Effector CD4-positive, alpha-beta T cell (primary cell): ENCODE measurements at places on chromosomes 4 and X.

GRCh38 chr4:67198727-67199126, 346.6 kb downstream of the CENPC start:
- no peak for DNase-seq

GRCh38 chrX:132474544-132475248, 14.1 kb downstream of the MBNL3 start:
- no peak for DNase-seq

GRCh38 chr4:96016634-96017299, 176.9 kb downstream of the PDHA2 start:
- no peak for DNase-seq

- DNase-seq: no peak
These were observed 2.1 kb downstream of the MAGEA10 start for GRCh38 chrX:152136312-152136711.

- no peak for DNase-seq
These were observed 2.2 kb upstream of the PLXNB3 start for GRCh38 chrX:153761863-153762262.

DNA sequence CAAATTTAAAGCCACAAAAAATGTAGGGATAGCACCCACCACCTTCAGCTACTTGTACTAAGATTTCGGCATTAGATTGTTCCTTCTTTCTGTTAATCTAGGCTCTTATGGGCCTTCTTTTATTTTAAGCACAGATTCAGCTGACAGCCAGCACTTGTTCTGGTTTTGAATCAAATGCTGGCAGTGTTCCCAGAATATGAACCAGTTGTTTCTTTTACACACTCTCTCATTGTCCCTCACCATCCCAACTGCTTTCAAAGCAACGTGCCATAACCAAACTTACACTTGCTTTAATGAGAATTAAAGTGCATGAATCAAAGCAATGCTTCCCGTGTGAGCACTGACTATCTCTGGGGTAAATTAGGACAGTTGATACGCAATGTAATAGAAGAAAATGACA, 744.5 kb upstream of the FAM241A start:
- no peak for DNase-seq
